HEK293T (cell line): ENCODE measurements at places on chromosomes 1 and 21.

- DNase-seq = no peak
Measured at GRCh38 chr1:172268237-172268636, 152.2 kb upstream of the C1orf105 start.

- DNase-seq = no peak
Measured at GRCh38 chr1:160131803-160132565, 16.4 kb downstream of the ATP1A2 start.

- no peak for DNase-seq
Measured at GRCh38 chr1:209106237-209106741, 477.2 kb upstream of the CAMK1G start.

- no peak for DNase-seq
Measured at GRCh38 chr21:14366998-14367397, 15.9 kb downstream of the HSPA13 start.

GRCh38 chr1:168719306-168720111 lies 9.5 kb downstream of the DPT start:
- DNase-seq = no peak

DNA sequence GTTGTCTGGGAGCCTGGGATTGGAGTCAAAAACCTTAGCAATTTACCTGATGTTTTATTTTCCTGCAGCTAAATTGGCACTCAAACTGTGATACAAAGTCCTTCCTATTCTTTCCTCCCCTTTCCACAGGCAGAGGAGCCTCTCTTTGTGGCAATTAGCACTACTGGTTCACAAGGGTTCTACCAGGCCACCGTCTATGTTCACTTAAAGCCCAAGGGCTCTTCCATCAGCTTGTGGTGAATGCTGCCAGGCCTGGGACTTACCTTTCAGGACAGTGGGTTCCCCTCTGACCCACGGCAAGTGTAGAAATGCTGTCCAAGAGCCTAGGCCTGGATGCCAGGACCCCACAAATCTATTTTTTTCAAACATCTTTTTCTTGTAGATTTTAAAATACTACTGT lies 251.9 kb upstream of the B3GALT2 start:
- DNase-seq = no peak

DNA sequence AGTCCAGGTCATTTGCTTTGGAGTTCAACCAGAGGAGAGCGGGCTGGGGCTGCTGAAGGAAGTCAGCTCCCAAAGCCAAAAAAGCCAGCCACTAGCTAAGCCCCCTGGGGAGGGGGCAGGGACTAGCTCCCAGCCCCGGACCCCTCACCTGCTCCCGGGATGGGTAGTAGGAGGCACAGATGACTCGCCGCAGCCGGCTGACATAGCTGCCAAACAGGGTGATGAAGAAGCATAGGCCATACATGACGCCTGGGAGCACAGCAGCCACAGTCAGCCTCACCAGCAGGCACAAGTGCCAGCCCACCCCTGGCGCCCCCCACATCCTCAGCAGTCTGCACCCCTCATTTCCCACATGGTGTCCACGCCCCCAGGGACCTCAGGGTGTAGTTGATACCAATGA lies 7.4 kb downstream of the DCST2 start:
- no peak for DNase-seq

- DNase-seq = no peak
Measured at GRCh38 chr1:69827732-69828131, 260.0 kb downstream of the LRRC7 start.

DNA sequence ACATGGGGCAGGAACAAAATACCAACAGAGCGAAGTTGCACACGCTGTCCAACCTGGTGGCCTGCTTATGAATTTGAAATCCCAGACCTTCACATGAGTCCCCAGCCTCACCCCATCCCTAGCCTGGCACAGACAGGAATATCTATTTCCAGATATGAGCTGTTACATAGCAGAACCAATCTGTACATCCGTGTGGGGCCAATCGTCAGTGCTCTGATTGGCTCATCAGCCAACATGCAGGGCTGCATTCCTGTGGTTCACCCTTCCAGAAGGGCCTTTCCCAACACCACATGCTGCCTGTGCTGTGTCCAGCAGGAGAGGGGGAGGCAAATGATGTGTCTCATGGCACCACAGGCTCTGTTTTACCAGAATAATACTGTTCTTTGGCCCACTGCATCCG lies 31.3 kb downstream of the CCN1 start:
- DNase-seq = no peak

- no peak for DNase-seq
Measured at GRCh38 chr21:42548687-42549406, 35.2 kb downstream of the SLC37A1 start.

GRCh38 chr1:74715236-74715502 lies 17.7 kb downstream of the CRYZ start:
- DNase-seq = no peak

GRCh38 chr1:190754666-190755065 lies 277.0 kb upstream of the BRINP3 start:
- DNase-seq = no peak
